ENCODE measurements at places on chromosomes 1 and 21.

GRCh38 chr1:164914208-164914607, 355.2 kb downstream of the PBX1 start:
- DNase-seq: no peak

- no peak for DNase-seq
These were observed 6.4 kb downstream of the DSCAM start for GRCh38 chr21:40840401-40841125.

DNA sequence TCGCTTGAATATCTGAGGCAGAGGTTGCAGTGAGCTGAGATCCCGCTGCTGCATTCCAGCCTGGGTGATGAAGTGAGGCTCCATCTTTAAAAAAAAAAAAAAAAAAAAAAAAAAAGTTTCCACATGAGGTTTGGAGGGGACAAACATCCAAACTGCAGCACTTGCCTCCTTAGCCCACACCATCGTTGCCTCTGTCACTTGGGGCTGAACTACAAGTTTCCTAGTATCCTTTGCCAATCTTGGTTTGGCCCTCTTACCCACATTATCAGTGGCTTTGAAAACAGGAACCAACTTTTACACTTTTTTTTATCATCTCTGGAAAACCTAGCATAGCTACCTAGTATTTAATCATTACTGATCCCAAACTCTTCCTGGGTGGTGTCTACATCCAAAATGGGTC, 59.2 kb downstream of the CLSTN1 start:
- DNase-seq: no peak

DNA sequence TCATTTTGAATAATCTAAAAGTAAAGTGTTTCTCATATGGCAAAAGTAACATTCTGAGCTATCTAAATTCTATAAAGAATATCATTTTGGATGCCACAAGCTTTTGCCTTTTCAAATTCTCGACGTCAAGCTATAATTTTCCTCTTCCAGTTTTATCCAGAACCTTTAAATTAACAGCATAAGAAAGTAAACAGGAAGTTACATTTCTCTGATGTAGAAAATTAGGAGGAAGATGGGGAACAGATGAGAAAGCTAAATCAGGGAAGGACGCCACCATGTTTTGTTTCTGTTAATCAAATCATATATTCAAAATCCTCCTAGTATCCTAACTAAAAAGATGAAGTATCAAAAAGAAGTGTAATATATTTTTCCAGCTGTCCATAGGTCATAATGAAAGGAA, 8.8 kb upstream of the CAMSAP2 start:
- DNase-seq: no peak

- DNase-seq: no peak
These were observed 43.3 kb downstream of the SSBP3 start for GRCh38 chr1:54362881-54363340.

DNA sequence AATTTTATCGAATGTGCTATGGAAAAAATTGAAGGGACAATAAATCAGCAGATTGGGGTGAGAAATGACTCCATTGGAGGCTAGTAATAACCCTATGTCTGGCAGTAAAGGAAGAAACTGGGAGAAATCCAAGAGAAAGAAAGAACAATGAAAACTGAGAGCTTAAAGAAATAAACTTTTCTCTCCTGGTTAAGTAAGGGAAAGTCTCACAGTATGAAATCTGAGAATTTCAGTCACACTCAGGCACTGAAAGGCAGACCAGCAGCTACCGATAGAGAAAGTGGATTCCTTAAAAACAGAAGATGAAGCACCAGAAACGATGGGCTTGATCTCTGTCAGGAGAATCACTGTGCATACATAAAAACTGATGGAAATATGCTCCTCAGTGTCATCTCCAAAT, 404.2 kb downstream of the PLPP3 start:
- DNase-seq: no peak

DNA sequence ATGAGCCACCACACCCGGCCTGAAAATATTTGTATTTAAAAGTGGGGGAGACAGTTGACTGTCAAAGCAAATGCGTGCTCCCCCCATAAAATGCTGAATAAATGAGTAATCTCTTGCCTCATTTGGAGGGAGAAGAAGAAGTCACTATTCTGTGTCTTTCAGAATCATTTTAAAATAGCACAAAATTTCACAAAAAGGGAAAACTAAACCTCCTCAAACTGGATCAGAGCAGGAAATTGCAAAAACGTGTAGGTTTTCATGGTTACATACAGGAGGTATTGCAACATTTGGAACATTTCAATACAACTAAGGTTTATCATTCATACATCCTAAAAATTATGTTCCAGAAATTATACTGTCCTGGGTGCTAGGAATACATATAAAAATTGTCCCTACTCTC, 13.6 kb downstream of the MTF1 start:
- DNase-seq: no peak
